ENCODE measurements at places on chromosomes 11 and 22.

DNA sequence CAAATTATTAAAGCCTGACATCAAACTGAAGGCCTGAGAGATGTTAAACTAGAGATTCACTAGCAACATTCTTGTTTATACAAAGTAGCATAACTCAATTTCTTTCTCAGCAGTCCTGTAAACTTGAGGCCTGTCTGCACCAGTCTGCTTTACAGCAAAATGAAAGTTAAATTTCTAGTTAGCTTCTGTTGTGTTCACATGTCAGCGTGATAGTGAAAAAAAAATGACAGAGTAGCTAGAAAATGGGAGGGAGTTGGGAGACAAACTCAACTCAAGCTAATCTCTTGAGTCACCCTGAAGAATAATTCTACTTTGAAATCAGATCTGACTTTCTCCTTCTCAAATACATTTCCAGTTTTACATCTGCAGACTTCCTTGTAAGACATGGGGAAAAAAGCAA, 6.5 kb downstream of the RBFOX2 start:
- no peak for DNase-seq

- no peak for DNase-seq
Observed at GRCh38 chr22:19802001-19802893, 41.7 kb downstream of the TBX1 start.

- DNase-seq: no peak
Observed at GRCh38 chr11:61955422-61956135, 5.4 kb downstream of the BEST1 start.

DNA sequence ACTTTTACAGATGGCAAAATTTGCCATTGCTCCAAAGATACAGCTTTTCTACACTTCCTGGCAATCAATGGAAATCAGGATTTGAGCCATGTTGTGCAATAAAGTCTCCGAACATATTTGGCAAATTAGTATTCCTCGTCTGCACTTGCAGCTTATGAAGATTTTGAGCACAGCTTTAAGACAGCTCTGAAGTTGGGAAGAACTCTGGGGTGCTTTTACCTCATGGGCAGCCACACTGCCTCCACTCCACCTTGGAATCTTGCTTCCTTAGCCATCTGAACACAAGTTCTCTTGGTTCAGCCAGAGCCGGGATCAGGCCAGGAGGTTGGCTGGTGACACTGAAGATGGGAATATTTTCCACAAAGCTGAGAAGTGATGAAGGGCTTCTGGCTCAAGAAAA, 191.2 kb downstream of the CWF19L2 start:
- DNase-seq: no peak

GRCh38 chr11:47532597-47533213, 20.2 kb downstream of the CELF1 start:
- no peak for DNase-seq

GRCh38 chr11:46271875-46272815, 5.3 kb upstream of the CREB3L1 start:
- no peak for DNase-seq

Measured in stimulated activated CD4-positive, alpha-beta T cell treated with anti-CD3 and anti-CD28 coated beads, TNF-alpha, amount 100 ng/mL, for 1 hour (primary cell).